CD4-positive, alpha-beta T cell treated with Interleukin-4 for 4 hours (primary cell): ENCODE measurements at places on chromosomes 1 and 21.
A peak's percentile ranks its signal among the peaks of the same experiment; 100 is the strongest.

- DNase-seq, result peak; percentile 41
Measured at GRCh38 chr1:110673197-110673701, 1.5 kb downstream of the KCNA3 start.

GRCh38 chr21:36917471-36918158, 48.9 kb downstream of the HLCS start:
- no peak for DNase-seq

GRCh38 chr1:175131095-175131494, 61.5 kb downstream of the KIAA0040 start:
- no peak for DNase-seq

- no peak for DNase-seq
Measured at GRCh38 chr21:36388835-36389234, 3.6 kb downstream of the CHAF1B start.

DNA sequence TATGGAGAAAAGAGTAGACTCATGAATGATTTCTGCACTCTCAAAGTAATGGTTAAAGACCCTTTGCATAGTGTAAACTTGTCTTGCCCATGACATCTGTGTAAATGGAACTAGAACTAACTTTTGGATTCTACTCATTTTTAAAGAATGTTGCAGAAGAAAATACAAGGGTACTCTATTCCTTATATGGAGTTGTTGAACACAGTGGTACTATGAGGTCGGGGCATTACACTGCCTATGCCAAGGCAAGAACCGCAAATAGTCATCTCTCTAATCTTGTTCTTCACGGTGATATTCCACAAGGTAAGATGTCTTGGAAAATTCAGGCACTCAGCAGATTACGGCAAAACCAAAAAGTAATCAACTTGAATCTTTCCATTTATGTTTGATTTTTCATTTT, 19.8 kb downstream of the CCT8 start:
- no peak for DNase-seq

DNA sequence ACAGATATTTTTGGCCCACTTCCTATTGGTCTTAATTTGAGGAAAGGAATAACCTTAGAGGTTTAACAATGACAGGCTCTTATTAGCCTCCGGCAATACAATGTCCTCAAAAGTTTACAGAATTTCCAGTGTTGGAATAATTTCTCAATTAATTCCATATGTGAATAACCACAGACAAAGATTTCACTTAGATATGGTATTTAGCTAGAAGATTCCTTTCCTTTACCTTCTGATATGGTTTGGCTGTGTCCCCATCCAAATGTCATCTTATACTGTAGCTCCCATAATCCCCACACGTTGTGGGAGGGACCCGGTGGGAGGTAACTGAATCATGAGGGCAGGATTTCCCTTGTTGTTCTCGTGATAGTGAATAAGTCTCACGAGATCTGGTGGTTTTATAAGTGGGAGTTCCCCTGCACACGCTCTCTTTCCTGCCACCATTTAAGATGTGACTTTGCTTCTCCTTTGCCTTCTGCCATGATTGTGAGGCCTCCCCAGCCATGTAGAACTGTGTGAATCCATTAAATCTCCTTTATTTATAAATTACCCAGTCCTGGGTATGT, 54.9 kb upstream of the RGS7 start:
- DNase-seq, result no peak

DNA sequence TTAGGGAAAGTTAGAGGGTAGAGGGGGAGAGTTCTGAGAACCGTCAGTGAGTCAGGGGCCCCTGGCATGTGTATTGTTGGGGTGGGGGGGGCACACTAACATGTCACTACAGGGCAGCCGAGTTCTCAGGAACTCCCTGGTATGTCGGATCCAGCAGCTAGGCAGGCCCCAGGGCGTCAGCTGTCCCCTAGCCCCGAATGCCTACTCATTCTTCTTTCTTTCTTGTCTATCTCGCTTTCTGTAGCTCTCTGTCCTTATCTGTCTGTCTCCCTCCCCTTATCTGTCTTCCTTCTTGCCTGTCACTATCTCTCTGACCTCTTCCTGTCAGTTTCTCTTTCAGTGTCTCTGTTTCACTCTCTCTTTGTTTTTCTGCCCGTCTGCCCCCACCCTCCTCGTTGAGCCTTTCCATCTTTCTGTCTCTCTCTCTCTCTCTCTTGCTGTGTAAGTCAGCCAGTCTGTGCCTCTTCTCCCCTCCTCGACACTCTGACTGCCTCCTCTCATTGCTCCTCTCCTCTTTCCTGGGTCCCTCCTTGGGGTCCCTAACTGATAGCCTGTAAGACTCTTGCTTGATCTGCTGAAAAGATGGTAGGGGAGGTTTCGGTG, 2.4 kb downstream of the NTRK1 start:
- DNase-seq, result no peak

GRCh38 chr1:53586765-53587164, 127.6 kb downstream of the DMRTB1 start:
- no peak for DNase-seq

- DNase-seq, result no peak
Measured at GRCh38 chr1:2206813-2207487, 12.4 kb upstream of the FAAP20 start.

- DNase-seq, result no peak
Measured at GRCh38 chr1:243930822-243931671, 81.0 kb upstream of the AKT3 start.

DNA sequence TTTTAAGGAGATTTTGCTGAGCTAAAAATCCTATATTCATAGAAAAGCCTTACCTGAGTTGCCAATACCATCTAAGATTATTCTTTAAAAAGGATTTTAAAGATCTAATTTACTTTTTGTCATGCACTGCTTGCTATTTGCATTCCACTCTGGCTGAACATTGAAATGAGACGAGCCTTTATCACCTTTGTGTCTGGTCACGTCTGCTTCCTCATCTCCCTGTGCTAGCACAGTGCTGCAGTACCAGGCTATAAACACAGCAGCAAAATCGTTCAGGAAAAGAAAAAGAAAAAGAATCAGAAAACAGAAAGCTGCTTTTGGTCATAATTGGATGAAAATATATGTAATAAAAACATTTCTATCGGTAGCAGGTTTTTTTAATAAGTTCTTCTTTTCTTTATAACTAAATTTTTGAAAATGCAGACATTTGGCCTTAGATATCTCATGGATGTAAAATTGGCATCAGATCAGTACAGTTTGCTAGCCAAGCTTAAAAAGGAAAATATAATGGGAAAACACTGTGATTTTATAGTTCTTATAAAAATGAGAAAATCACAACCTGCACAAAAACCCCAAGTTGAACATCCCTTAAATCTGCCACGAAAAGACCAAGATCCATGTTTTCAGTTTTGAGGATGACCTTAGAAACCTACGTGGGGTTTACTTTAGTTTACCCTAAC, 735.7 kb upstream of the CXADR start:
- DNase-seq, result no peak

DNA sequence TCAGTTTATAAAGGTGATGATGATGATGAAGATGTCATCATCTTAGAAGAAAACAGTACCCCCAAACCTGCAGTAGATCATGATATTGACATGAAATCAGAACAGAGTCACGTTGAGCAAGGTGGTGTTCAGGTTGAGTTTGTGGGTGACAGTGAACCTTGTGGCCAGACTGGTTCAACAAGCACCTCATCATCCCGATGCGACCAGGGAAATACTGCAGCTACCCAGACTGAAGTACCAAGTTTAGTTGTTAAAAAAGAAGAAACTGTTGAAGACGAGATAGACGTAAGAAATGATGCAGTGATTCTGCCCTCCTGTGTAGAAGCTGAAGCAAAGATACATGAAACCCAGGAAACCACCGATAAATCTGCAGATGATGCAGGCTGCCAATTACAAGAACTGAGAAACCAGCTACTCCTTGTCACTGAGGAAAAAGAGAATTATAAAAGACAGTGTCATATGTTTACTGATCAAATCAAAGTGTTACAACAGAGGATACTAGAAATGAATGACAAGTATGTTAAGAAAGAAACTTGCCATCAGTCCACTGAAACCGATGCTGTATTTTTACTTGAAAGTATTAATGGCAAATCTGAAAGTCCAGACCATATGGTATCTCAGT, 16.0 kb upstream of the CHAF1B start:
- no peak for DNase-seq

- no peak for DNase-seq
Measured at GRCh38 chr1:172466795-172467407, 23.0 kb upstream of the PIGC start.

DNA sequence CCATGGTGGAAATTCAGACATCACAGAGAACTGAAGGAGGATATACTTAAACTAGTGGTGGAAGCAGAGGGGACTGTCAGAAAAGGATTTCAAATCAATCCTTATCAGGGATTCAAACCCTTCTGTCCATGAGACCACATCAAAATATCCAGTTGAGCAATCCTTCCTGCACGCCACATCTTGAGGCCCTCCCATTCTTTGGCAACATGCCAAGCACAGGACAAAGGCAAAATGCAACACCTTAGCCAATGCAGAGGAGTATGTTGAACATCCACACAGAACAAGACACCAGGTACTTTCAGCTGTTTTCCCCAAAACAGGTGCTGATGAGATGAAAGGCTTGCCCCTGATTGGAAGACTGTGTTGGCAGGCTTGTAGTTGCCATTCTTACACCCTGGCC, 81.8 kb upstream of the PLXNA2 start:
- DNase-seq, result no peak

DNA sequence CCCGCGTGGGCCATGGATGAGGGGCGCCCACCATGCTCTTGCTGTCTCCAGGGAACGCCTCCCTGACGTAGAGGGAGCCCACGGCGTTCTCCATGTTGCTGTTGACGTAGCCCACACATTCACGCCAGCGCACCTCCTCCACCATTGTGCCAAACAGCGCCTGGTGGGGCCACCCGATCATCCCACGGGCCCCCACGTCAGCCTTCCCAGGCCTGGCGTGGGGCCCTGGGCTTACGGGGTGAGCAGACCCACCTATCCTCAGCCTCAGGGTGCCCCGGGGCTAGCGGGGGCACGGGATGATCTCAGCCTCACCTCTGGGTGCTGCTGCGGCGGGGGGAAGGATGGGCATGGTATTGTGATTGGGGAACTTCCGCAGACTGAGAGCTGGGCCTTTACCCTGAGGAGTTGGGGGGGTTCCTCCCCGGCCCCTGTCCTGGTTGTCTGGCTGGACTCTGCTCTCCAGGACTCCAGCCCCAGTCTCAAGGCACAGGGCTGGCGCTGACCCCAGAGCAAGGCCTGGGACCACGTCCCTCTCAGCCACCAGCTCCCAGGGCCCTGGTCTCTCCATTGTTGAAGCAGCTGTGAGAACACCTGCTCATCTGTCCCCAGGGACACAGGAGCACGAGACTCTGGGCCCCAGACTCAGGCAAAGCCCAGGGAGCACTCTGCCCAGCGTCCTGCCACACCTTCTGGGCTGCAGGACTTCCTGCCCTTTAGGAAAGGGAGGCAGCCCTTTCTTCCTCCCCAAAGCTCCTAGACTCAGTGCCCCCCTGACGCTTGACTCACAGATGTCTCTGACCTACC, 10.2 kb downstream of the PRXL2B start:
- no peak for DNase-seq

DNA sequence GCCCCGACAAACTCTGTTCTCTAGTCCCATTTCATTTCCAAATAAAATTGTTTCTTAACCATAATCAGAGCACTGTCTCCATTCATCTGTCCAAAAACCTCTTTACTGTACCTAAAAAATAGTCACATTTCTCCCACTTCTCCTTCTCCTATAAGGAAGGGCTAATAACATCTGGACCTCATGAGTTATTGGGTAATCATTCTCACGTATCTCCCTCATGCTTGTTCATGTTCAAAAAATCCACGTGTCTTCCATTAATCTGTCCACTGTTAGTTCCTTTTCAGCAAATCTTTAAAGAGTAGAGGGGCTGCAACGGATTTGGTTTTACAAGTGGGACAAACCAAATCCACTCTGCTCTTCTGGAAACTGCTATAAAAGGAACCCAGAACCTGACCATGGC, 1418.8 kb downstream of the MRPL39 start:
- no peak for DNase-seq

- no peak for DNase-seq
Measured at GRCh38 chr1:110309767-110310166, 29.4 kb upstream of the RBM15 start.

GRCh38 chr1:12184008-12184681, 17.4 kb downstream of the TNFRSF1B start:
- DNase-seq, result no peak

GRCh38 chr21:35342440-35342839, 293.3 kb upstream of the RUNX1 start:
- DNase-seq, result no peak

DNA sequence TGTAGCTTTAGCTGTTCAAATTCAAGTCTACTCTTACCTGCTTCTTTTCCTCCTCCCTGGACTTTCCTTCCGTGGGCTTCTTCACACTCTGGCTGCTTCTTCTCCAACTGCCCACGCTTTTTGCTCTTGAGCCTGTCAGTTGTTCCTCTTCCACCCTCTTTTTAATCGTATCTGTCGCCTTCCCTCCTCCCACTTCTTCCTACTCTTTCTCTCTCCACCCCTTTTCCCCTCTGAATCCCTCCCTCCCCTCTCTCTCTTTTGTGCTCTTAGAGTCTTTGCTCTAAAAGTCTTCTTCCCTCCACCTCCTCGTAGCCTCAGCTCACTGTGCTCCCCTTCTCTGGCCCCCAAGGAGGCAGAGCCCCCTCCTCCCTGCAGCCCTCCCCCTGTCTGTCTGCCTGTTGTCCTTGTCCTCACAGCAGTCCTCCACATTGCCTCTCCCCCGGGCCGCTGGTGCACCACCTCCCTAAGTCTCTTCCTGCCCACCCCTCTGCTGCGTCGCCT, 12.9 kb upstream of the GJA5 start:
- no peak for DNase-seq

DNA sequence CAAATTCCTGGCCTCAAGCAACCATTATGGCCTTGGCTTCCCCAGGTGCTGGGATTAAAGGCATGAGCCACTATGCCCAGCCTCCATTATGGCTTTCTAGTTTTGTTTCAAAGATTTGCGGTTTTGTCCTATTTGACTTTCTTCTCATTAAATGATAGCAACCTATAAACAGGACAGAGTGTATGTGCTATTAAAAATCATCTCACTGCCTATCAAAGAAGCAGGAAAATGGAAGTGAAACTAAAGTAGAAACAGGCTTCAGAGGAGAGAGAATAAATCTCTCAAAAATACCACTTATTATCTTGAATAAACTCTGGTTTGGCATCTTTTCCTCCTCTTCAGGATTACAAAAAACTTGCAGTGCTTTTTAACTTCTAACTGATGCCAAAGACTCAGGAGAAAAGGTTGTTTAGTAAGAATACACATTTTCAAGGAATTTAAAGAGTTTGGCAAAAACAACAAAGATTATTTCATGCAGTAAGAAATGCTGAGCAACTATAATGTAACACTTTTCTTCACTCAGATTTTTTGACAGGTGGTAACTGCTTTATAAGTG, 28.7 kb downstream of the ACBD3 start:
- no peak for DNase-seq

DNA sequence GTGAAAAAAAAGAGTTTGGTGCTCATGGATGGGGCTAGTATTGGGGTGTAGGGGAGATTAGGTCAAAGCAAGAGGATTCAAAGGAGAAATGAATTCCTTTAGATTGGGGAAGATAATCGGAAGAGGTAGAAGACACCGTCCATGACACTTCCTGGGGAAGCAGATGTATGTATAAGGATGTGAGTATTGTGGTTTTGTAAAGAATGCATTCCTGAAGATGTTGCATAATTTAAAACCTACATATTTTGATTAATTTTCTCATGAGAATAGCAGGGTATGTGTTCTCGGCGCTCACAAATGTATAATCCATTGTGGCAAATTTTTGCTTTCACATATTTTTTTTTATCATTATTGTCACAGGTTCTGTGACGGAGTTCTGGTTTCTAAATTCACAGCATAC, 5.5 kb upstream of the LGALS8 start:
- DNase-seq, result no peak

- no peak for DNase-seq
Measured at GRCh38 chr1:222171005-222171404, 376.9 kb downstream of the HHIPL2 start.

- no peak for DNase-seq
Measured at GRCh38 chr1:201665036-201665435, 126.1 kb downstream of the NAV1 start.

- DNase-seq, result no peak
Measured at GRCh38 chr1:241077386-241078147, 279.4 kb downstream of the RGS7 start.
